ENCODE measurements at places on chromosomes 7 and 10.

DNA sequence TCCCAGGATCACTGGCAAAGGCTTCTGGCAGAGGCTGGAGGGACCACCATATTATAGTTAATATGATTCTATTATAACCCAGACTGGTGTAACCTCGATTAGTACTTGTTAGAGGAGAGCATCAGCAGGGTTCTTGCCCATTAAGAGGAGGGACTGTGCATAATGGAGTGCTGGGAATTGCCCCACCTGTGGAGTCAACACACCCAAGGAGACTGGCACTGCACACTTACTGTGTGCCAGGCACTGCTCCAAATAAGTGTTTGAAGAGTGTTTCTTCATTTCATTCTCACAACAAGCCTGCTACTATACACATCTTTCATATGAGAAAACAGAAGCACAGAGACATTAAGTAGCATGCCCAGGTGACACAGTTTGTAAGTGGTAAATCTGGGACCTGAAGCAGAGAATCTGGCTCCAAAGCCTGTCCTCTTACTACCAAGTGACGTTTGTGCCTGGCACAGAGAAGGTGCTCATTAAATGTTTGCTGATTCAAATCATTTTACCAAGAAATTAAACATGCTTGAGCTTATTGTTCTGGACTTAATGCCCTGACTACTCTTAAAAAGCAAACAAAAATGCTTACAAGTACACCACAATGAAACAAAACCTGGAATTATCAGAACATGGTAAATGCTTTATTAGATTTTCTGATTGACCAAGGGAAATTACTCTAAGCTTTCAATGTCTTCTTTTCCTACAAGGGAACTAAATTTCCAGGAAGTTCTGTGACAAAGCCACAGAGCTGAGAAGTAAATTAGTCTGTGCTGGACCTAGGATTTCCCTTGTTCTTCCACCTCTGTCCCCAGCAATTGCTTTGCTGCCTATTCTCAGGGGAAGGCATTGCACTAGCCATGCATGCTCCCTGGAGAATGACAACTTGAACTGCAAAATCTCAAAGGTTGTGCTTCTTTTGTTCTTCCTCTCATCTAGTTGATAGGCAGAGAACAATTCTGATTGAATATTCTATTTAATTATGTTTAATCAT lies 809 bp downstream of the SLC13A1 start:
- no peak for DNase-seq

DNA sequence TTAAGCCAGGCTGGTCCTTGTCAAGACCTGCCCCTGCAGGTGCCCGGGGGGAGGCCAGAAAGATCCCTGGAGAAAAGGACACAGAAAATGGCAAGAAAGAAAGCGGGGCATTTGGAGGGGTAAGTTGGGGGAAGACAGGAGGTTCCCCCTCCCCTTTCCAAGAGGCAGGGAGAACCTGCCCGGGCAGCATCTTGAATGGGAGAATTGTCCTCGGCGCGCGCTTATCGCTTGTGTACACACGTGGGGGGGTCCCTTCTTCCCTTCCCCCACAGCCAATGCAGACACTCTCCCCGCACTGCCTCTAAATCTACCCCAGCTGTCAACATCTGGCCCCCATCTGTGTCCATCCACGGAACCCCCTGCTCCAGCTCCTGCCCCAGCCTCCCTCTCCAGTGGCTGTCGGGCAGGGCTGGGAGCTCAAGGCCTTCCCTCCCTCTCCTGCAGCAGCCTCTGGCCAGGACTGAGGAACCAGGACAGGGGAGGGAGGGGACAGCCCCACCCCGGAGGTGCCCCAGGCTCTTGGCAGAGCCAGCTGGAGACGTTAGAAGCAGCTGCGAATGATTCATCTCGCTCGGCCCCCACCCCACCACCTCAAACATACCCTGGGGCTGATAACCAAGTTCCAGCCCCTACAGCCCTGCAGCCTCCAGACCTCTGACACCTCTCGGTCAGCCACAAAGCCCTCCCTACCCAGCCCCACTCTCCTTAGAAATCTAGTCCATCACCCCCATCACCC lies 25.3 kb downstream of the EPHB4 start:
- no peak for DNase-seq

GRCh38 chr10:26219676-26220075 lies 3.1 kb downstream of the GAD2 start:
- no peak for DNase-seq

DNA sequence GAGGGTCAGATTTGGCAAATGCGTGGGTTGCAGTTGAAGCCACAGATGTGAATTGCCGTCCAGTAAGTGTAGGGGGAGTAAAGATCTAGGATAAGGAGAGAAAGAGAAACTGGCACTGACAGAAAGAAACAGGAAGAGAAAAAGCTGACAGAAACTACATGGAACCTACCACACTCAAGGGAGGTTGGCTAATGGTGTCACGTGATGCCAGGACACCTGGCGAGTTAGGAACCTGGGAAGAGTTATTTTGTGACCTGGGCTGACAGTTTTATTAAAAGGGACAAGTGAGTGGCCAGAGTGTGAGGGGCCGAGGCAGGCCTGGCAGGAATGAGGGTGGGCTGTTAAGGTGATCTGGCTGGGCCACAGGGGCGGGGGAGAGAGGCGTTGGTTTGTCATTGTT lies 188.7 kb downstream of the ADARB2 start:
- DNase-seq = no peak

DNA sequence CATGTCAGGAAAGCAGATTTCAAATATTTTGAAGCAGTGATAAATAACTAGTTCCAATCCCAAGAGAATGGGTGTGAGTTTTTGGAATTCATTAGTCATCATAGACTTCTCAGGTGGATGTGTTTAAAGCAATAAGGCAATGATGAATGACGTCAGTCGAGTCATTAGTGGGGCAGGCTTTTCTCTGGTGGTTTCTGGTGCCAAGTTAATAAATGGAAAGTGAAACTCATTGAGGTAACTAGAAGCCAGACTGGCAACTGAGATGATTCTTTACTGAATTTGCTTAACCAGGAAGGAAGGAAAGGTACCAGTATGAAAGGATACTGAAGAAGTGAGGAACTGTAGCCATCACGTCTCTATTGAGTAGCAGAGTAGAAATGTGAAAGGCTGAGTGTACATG lies 311.0 kb downstream of the GPAM start:
- no peak for DNase-seq

DNA sequence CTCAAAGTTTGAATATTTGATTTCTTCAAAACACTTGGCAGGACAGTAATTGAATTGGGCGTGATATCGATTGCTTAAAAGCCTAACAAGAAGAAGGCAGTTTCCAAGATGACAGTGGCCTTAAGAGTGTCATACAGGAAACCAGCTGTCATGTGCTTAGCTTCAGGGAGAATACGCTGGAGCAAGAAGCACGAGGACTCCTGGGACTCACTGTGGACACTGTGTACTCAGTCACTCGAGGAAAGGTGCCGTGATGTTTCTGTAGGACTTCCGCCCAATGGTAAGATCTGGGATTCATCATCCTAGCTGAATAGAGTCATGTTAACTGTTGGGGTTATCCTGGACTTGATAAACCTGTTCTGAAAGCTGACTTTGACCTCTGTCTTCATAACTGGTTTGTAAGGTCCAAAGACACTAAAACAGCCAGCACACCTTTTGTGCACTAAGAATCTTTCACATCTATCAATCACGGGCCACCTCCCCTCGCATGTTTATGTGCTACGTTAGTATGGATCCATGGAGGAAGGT lies 113.5 kb downstream of the CELF2 start:
- DNase-seq = no peak

GRCh38 chr10:104099269-104099668 lies 13.6 kb upstream of the COL17A1 start:
- no peak for DNase-seq

DNA sequence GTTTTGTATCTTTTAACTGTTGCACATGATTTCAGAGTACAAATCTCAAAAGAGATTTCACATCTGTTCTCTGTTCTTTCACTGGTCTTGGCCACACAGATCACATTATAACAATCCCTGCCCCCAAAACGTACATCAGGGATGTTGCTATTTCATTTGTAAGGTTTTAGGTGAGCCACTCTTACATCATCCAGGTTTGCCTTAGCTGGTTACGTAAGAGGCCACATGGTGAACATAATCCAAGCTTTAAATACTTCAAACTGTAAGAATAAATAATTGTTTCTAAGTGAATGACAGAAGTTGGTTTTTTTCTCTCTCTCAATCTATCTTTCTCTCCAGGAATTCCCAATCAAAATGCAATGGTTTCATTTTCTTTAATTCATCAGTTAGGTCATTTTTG lies 245.9 kb upstream of the HGF start:
- no peak for DNase-seq

DNA sequence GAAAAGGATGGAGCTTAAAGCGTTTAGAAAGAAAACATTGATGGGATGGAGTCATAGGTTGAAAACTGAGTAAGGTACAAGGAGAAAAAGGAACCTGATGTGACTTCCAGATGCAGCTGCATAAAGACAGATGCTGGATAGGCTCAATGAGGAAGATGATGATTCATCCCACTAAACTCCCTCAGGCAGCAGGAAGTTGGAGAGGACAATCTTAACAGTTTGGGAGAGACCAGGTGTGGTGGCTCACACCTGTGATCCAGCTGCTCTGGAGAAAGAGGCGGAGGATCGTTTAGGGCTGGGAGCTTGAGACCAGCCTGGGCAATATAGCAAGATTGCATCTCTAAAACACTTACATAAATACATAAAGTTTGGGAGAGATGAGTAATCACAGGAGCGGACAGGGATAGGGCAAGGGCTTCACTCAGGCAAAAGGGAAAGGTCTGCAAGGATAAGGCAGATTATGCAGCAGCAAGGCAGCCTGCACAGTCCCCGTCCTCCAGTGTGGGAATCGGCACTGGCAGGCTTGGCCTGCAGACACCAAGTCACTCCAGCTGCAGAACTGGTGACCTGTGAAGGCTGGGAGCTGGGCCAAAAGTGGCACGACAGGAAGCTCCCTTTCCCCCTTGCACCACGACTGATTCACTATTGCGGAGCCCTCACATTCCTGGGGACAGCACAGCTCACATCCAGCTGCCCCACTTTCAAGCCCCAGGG lies 438.5 kb downstream of the GRID1 start:
- DNase-seq = no peak
